DMS53 (cell line): ENCODE measurements at places on chromosomes 7 and 10.

DNA sequence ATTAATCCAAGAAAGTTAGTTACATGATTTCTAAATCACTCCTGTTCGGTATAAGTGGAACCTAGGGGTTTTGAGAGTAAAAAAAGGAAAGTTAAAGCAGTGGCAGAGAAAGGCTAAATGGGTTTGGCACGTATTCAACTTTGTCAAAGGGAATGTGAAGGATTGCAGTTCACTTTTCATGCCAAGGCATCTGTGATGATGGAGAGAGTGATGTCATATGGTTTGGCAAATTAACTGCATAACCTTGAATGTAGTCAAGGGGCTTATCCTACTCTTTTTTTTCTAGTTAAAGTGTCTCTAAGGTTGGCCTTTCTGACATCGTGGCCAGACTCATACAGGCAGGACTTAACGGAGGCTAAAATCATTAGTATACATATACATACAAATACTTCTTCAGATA is 277.8 kb downstream of the EXOC4 start:
- DNase-seq: peak; percentile 57

DNA sequence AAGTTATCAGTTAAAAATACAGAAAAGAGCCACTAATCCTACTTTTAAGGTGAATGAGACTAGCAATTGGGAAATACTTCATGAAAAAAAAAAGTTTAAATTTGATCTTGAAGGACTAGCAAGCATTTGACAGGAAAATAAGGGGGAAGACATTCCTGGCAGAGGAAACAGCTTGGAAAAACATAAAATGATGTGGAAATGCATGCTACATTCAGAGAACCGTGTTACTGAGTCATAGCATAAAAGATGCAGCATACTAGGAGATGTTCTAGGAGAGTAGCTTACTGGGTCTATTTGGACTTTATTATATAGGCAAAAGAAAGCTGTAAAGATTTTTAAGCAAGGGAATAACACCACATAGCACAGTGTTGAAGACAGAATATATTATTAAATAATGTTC is 108.6 kb upstream of the COL1A2 start:
- no peak for DNase-seq

DNA sequence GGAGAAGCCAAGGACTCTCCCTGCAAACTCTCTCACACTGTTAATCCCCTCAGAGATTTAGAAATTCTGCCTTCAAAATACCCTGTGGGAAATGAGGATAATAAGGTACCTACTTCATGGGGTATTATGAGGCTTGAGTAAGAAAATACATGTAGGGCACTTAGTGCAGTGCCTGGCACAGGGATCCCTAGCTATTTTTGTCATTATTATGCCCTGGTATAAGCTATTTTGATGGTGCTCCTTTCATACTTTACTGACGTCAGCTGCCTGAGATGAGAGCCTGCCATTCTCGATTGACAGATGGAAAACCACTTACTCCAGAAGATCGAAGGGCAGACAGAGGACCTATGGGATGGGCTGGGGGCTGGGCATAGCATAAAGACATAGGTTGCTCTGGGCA is 30.1 kb downstream of the MKX start:
- no peak for DNase-seq

DNA sequence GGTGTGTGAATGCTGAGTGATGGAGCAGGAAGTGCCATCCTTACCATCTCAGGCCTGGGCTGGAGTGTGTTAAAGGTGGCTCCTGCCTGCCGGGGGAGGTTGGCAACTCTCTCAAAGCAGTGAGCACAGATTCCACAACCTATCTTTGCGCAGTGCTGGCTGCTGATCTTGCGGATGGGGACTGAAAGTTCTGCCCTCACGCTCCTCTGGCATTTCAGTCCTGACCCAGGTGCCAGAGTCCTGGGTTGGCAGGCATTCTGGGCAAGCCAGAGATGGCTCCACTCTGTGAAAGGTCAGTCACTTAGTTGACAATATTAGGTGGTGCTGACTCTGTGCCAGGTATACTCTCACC is 315.5 kb downstream of the RPS24 start:
- no peak for DNase-seq

DNA sequence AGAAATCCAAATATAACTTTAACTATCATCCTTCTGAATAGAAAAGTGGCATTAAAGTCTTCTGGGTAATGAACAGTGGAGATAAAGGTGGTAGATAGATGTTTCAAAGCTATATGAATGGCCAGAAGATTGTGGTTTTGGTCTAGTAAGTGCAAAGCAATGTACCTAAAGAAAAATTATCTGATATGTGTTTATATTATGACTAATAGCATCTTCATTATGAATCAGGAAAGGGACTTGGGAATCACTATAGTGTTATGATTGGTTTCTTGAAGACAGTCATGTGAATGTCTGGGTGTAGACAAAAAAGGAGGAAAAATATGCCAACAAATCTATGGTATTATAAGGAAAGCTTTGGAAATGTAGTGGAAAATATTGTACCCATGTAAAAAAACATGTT is 3.0 kb downstream of the ZNF518A start:
- no peak for DNase-seq

DNA sequence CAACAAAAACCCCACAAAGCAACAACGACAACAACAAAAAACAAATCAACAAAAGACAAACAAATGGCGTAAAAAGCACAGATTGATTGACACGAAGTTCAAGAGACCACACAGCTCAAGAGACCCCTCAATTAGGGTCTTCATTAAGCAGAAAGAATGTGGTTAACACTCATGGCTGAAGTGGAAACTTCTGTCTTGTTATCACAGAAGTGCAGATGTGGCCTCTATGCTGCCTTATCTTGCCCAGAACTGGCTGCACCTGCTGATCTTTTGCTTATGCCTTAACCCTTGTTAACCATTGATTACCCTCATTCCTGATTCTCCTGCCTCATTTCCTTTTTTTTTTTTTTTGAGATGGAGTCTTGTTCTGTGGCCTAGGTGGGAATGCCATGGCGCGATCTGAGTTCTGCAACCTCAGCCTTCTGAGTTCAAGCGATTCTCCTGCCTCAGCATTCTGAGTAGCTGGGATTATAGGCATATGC is 3.5 kb upstream of the DAGLB start:
- DNase-seq: no peak

- peak; percentile 25 for DNase-seq
Measured at GRCh38 chr7:128860158-128861073, 2.2 kb upstream of the ATP6V1F start.

DNA sequence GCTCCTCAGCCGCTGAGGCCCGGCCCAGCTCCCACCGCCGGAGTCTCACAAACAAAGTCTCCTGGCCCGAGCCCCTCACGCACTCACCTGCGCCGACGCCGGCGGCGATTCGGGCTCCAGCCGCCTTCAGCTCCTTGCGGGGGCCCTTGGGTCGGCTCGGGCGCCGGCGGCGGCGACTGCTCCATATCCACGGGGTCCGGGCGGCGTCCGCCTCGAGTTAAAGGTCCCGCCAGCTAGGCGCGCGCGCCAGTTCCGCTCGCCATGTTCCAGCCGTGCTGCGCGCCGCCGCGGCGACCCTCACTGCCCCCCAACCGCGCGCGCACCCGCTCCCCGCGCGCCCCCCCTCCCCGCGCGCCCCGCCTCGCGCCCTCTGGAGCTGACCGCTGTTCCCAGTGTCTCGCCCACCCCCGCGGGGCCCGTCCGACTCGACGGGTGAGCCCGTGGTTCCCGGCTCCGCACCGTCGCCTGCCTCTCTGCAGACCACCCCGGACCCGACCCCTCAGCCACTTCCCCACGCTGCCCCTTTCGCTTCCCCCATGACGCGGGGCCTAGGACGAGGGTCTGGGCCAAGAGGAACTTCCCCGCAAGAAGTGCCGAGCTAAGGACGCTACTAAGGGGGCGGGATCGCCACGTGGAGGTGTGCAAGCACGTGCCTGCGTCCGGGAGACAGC is 396.1 kb downstream of the ZNF33B start:
- no peak for DNase-seq

DNA sequence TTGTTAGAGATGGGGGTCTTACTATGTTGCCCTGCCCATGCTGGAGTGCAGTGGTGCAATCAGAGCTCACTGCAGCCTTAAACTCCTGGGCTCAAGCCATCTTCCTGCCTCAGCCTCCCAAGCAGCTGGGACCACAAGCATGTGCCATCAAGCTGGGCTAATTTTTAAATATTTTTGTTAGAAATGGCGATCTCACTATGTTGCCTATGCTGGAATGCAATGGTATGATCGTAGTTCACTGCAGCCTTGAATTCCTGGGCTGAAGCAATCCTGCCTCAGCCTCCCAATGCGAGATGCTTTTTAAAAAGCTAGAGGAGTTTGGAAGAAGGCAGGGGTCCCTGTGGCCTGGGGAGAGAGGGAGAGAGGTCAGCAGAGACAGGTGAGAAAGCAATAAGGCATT is 600.1 kb upstream of the AUTS2 start:
- DNase-seq: no peak

DNA sequence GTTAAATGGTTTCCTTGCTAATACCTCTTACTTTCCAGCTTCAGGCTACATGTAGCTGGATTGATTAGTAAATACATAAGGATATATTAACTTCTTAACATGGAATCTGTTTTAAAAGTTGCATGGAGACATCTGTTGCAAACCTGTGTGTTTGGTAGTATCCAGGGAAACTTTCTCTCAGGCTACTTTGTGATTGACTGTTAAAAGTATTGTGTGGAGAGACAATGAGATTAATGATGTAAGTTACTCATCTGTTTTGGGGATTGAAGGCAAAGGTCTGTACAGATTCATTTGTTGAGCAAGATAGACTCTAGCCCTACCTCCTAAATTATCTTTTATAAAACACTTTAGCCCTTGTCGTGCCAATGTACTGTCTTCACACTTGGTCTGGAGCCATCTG is 6.6 kb downstream of the CREB5 start:
- DNase-seq: no peak

- peak; percentile 88 for DNase-seq
Measured at GRCh38 chr10:100340948-100341847, 5.8 kb upstream of the SCD start.

DNA sequence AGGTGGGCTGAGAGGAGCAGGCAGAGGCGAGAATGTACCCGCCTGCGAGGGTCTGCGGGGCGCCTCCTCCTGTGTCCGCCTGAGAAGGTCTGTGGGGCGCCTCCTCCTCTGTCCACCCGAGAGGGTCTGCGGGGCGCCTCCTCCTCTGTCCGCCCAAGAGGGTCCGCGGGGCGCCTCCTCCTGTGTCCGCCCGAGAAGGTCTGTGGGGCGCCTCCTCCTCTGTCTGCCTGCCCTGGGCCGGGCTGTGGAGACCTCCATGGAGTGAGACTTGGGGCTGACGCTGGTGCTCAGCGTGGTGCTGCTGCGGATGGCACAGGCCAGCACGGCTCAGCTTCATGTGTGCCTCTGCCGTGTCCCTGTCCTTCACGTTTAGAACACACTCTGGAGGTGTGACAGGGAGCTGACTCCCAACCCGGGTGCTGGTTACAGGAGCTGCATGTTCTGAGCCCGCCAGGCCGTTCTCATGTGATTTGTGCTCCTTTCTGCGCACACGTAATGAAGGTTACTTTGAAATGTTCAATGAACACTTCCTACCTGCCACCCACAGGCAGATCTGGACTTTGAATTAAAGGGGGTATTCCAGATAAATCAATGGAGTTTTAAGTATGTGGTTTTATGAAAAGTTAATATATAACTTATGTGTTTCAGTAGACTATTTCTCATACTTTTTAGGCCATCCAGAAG is 20.5 kb upstream of the GET4 start:
- DNase-seq: no peak

DNA sequence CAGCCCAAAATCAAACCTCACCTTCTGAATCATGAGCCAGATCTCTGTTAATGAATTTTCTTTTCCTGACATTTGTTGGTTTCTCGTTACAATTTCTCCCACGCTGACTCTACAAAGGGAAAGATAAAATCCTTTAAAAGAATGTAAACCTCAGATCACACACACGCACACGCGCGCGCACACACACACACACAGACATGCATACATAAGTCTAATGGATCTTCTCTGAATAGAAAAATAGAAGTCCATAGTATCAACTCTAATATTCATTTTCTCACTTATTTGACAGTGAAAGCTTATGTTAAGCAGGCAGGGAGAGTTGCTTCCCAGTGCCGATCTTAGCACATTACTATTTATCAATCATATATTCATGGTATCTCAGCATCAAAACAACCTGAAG is 1.4 kb downstream of the ETV1 start:
- DNase-seq: peak; percentile 12

DNA sequence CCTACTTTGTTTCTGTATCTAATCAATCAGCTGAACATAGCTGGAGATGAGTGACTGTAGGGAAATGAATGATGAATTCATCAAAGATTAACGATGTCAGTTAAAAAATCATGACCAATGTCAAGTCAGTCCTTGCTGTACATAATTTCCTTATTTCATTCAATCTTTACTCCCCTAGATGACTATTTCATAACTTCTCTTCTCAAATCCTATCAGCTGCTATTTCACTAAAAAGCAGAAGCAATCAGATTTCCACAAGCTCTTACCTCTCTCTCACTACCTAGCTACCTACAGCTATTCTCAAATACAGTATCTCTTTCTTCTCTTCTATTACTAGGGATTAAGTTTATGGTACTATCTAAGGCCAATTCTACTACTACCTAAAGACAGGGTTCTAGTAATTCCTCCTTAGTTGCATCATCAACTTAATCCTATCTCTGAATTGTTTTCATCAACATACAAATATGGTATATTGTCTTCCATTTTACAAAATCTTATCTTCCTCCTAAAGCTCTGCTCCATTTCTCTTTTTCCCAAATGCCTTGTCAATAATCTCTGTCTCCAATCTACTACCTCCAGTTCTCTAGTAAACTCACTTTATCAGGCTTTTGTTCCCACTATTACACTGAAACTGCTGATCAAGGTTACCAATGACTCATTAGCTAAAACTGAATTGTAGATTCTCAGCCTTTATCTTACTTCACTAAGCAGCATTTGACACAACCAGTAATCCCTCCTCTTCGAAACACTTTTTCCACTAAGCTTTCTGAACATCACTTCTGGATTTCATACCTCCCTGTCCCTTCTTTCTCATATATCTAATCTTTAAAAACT is 28.4 kb downstream of the JMJD1C start:
- no peak for DNase-seq

- DNase-seq: peak; percentile 18
Measured at GRCh38 chr7:125253452-125254190, 324.0 kb upstream of the POT1 start.

DNA sequence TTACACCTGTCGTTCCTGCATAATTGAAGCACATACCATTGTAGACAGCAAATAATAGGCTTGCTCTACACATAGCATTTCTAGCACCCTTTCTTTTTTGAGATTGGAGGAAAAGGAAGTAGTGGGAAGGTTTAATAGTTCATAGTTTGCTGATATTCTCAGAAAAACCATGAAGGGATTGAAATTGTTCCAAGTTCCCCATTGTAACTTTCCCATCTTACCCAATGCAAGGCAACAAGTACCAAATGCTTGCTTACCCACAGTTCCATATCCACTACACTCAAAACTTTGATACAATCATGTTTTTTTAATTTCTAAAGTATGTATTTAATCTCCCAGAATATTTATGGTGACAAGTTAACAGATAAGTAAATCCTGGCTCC is 13.8 kb downstream of the CYP3A5 start:
- DNase-seq: no peak

GRCh38 chr10:38159004-38159403 is 64.9 kb downstream of the ZNF37A start:
- DNase-seq: no peak

- no peak for DNase-seq
Measured at GRCh38 chr10:98365406-98366061, 49.4 kb downstream of the PYROXD2 start.
